Suprapubic skin (tissue), 4 donors: ENCODE measurements at places on chromosomes 7 and 10.

DNA sequence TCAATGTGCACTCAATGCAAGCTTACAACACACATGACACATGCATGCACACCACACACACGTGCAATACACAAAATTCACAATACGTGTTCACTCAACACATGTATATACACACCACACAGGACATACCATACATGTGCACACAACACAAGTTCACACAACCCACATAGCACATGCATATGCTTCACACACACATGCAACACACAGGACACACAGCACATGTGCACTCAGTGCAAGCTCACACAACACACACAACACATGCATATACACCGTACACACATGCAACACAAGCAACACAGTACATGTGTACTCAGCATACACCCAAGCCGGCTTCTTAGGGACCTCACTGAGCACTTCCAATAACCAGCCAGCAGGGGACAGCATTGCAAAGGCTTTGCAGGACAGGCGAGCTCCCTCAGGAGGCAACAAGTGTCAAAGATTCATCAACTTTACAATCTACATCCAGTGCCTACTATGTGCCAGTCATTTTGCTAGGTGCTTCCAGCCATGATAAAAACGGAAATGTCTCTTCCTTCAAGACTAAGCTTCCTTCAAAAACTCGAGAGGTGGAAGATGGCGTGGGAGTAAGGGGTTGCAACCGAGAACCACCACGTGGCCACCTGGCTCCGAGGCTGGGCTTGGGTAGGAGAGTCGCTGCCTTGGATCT lies 61.1 kb downstream of the JCAD start:
- no peaks in the 10 kb centered on the region for H3K27me3 ChIP-seq
- H3K27ac ChIP-seq = no peak overlapping the region
- peaks cover 20% of the 10 kb centered on the region for H3K4me1 ChIP-seq
- DNase-seq = no peak

DNA sequence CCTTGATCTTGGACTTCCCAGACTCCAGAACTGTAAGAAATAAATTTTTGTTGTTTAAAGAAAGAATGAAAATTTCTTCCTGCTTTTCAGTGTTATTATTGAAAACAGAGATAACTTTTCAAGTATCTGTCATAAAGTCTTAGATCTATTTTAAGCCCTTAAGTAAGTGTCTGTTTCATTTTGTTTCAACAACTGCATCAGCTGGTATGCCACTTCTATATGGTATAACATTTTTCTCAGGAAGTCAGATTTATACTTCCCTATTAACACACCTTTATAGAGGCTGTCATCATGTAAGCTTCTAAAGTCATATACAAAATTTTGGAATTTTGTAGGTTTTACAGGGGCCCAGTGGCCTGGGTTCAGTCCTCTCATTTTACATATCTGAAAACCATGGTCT lies 24.4 kb downstream of the RALA start:
- DNase-seq = no peak
- no peak overlapping the region for H3K27ac ChIP-seq
- H3K4me1 ChIP-seq = peaks cover 14% of the 10 kb centered on the region
- H3K4me3 ChIP-seq = no peak overlapping the region

DNA sequence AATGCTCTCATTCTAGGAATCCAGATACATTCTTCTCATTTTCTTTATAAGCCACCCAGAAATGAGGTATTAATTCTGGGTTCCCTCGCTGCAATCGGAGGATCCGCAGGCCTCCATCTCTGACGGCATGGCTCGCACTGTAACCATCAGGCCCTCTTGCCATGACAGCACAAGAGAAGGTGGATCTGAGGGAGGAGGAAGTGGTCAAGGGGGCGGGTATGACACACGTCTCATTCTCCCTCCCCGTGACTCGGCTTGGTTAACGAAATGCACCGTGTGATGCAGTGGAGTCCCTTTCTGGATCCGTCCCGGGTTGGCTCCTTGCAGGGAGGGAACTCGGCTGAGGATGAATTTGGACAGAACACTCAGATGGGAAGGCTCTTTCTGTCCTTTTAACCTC lies 280.2 kb downstream of the TCERG1L start:
- no peaks in the 10 kb centered on the region for H3K36me3 ChIP-seq
- H3K27me3 ChIP-seq = peaks cover 13% of the 10 kb centered on the region
- no peaks in the 10 kb centered on the region for H3K4me1 ChIP-seq
- no peak overlapping the region for H3K27ac ChIP-seq
- DNase-seq = peak; percentile 30

DNA sequence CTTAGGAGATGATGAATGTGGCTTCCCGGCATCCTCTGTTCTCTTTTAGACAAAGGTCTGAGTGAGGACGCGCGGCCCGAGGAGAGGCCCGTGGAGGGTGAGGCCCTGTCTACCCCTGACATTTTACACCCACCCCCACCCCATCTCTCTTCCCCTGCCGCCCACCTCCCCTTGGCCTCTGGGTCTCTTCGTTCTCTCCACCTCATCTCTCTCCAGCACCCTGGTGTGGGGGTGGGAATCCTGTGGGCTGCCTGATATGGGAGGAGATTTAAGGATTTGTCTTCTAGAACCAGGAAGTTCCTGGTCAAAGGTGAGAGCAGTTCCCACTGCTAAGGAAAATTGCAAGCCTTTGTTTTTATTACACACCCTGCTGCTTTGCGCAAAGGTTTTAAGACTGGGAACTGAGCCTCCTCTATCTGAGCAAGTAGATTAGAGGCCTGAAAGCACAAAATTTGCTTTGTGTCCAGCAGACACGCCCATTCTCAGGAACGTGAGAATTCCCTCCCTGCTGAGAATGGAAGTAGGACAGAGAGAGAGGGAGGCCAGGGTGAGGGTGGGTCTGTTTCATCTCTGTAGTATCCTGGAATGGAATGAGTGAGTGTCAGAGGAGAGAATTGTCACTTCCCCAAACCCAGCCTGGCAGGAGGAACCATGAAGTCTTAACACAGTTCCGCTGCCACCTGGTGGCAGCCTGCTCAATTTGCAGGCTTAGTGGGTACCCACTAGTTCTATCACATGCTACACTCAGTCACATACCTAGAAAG lies 91.2 kb downstream of the GTF2IRD1 start:
- no peak for DNase-seq
- peaks cover 44% of the 10 kb centered on the region for H3K36me3 ChIP-seq
- no peaks in the 10 kb centered on the region for H3K27me3 ChIP-seq

- no peaks in the 10 kb centered on the region for H3K27me3 ChIP-seq
- H3K27ac ChIP-seq = no peak overlapping the region
- H3K4me1 ChIP-seq = peaks cover 14% of the 10 kb centered on the region
- no peak overlapping the region for H3K4me3 ChIP-seq
- no peak for DNase-seq
These were observed 40.4 kb downstream of the WIPI2 start for GRCh38 chr7:5230265-5231067.
